EL (cell line): ENCODE measurements at places on chromosomes 5 and 9.

DNA sequence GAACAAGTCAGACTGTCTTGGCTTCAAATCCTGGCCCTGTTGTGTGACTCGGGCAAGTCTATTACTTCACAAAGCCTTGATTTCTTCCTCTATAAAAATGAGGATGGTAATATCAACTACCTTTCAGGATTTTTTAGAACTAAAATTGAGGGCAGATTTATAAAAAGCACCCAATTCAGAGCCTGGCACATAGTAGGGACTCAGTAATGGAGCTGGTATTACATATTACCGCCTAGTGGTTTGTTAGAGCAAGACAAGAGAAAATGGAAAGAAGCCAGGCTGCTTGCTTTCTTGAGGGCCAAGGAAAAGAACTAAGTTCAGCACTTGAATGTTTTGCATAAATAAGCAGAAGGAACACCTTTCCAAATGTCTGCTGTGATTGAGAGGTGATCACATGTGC is 19.4 kb downstream of the ZNF346 start:
- DNase-seq, result no peak

GRCh38 chr5:28743025-28743715 is 1704.8 kb upstream of the CDH9 start:
- DNase-seq, result no peak

- DNase-seq, result peak; percentile 64
Observed at GRCh38 chr5:114101153-114101552, 260.7 kb upstream of the KCNN2 start.

DNA sequence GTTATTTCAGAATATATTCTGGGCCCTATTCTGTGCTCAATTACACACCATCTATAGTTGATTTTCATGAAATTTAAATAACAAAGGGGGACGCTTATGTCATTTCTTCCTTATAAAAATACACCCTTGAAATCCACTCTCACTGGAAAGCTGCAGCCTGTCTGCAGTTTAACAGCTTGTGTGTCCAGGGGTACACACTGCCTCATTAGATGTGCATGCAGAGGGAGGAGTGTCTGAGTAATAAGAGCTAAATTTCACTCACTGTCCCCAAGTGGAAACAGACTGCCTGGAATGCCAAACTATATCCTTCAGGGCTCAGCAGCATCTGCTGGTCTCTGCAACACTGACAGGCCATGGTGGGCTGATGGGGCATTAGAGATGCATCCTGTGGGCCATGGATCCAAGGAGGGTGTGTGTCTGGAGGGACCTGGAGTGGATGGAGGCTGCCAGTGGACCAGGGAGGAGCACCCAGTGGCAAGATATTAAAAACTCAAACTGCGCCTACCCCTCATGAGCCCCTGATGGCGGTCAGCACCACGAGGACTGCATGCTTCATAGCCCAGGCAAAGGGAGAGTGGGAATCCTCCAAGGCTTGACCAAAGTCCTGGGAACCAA is 15.8 kb upstream of the TIFAB start:
- no peak for DNase-seq

- no peak for DNase-seq
Observed at GRCh38 chr9:99241106-99241505, 19.0 kb downstream of the SEC61B start.
